ENCODE measurements at places on chromosomes 13 and 19.
A peak's percentile ranks its signal among the peaks of the same experiment; 100 is the strongest.

DNA sequence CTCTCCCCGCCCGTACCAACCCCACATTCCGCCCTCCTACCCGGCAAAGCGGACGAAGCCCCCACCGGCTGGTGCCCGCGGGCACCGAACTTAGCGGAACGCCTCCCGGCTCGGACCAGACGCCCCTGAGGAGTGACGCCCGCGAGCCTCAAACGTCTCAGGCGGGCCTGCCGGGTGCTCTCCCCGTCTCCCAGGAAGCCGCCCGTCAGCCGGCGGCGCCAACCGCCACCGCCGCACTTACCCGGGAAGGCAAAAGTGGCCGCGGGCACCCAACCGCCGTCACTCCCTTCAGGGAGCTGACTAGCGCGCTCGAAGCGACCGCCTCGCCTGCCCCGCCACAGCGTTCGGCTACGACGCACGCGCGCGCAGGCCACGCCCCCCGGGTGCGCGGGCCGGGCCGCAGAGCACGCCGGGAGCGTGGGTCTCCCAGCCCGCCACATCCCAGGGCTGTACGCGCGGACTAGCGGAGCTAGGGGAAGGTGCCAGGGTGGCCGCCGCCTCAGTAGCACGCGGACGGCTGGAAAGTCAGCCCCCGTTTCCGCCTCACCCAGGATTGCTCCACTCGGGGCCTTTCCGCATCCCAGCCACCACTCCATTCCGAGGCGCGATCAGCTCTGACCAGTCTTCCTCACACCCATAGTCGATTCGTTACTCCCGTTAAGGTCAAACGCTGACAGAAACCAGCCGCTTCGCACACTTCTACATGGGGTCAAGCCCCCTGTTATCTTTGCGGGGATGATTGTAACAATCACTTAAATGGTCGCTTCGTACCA lies at the start of gene TEX30:
Gene TEX30 (minus strand): TSS at position 346 of the 773 bp plus-strand sequence. CDS start 3,760 bp downstream, outside the sequence.
- peak; percentile 78 for DNase-seq

DNA sequence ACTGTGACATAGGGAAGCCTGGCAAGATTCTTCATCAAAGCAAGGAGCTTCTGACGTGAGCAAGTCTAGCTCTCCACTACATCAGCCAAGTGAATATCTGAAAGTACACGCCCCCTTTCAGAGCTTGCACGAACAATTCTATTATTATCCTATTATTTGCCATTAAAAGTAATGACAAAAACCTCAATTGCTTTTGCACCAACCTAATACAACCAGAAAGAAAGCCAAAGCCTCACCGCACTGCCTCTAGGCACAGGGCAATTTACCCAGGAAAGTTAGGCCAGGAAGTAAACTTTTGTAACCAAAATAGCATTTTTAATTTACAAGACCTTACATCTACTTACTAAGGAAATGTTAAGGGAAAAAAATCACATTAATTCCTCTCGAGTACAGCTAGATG lies 41.2 kb downstream of the LATS2 start:
- DNase-seq: no peak

DNA sequence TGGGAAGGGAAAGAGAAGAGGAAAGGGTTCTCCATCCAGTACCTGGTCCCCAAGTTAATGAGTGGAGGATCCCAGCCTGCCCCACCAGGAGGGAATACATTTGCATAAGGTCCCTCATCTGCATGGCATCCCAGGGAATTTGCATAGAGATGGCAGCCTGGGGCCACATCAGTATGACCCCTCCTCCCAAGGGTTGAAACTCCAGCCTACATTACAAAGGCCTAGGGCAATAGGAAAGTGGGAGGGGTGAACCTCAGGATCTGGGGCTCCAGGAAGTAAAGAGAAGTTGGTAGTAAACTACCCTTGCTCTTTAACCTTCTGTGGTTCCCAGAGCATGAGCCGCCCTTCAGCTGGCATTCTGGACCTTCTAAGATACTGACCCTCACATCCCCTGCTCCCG lies 6.8 kb upstream of the NECTIN2 start:
- DNase-seq: peak; percentile 36

- peak; percentile 42 for DNase-seq
Measured at GRCh38 chr13:113458253-113459065, 5.2 kb upstream of the ADPRHL1 start.

DNA sequence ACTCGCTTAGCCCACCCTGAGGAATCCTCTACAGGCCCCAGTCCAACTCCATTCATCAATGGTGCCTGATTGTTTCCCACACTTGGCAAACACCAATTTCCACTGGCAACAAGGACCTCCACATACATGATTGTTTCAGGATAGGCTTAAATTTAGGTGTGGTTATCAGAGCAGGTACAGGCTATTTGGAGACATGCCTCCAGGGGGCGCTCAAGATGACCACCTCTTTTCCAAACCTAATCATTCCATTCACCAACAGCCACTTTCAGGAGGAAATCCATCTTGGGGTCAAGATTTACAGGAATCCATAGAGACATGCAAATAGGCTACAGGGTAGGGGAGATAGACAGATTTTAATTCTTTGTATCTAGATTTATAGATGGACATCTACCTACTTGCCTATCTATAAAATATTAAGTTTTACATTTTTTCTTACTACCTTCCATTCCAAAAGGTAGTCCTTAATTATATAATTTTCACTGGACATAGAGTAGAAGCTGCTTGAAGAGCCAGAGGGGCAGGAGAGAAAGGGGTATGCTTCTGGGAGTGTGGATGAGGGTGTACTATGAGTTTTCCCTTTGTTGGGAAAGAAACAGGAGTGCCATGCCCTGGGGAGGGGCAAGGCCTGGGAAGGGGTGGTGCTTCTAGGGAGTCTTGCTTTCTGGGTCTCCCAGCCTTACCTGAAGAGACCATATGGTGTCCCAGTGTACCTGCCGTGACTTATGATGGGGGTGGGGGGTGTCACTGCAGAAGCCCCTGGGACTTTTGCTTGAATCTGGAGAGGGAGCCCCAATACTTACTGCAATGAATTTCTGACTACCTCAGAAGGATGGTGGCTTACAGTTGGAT lies 14.1 kb upstream of the PCDH8 start:
- peak; percentile 74 for DNase-seq

DNA sequence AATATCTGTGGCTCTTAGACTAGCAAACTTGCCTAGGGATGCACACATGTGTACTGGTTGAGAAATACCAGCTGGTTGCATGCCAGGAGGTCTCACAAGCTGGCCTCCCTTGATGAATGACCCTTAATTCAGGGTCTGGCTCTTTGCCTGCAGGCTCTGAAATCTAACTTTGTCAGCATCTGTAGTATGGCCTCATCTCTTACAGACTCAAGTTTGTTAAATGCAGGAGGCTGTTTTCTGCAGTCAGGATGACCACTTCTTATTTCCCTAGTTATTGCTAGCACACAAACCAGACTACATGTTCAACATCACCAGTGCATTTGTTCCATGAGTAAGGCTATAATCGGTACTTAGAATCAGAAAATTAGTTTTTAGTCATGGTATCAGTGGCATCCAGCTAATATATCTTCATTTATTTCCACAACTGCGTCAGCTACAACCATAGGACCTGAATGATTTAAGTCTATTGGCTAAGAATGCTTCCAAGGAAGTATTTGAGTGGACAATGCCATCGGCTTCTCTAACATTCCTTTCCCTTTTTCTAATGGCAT lies 23.3 kb upstream of the POSTN start:
- DNase-seq: no peak

- no peak for DNase-seq
Measured at GRCh38 chr19:30335306-30335886, 36.8 kb upstream of the ZNF536 start.

DNA sequence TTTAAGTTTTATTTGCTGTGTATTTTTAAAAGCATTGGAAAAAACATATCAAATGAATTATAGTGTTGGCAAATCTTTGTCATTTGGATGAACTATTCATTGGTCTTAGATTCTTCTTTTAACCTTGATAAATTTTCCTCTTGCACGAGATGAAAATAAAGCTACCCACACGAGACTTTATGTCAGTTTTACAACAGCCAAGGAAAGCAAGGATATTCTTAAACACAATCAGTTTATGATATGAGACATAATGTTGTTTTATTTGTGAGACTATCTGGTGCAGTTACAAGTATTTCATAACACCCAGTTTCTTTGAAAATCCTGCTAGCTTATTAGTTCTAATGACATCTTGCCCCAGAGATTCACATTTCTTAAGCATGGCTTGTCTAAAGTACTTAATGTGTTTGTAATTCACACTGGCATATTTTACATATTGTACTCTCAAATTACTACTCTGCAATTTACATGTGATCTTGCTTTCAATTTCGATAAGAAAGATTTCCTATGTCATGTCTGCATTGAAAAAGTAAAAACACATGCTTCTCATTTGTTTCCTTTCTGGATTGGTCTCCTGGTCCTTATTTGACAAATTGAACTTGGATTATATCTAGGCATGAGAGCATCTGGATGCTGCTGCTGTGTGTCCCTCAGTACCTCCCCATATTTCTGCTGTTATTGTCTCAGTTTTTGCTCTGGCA lies 955.5 kb upstream of the PCDH9 start:
- no peak for DNase-seq

DNA sequence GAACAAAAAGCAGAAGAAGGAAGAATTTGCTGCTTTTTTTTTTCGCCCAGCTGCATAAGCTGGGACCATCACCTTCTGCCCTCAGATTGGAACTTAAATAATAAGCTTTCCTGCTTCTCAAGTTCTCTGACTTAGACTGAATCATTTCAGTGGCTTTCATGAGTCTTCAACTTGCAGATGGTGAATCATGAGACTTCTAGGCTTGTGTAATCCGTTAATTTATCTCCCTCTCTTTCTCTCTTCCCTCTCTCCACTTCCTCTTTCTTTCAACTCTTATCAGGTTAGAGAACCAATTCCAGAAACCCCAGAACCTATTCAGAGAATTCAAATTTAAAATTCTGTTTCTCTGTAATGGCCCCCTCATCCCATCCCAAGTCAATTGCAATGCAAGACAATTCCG lies 1153.7 kb downstream of the PCDH9 start:
- no peak for DNase-seq

DNA sequence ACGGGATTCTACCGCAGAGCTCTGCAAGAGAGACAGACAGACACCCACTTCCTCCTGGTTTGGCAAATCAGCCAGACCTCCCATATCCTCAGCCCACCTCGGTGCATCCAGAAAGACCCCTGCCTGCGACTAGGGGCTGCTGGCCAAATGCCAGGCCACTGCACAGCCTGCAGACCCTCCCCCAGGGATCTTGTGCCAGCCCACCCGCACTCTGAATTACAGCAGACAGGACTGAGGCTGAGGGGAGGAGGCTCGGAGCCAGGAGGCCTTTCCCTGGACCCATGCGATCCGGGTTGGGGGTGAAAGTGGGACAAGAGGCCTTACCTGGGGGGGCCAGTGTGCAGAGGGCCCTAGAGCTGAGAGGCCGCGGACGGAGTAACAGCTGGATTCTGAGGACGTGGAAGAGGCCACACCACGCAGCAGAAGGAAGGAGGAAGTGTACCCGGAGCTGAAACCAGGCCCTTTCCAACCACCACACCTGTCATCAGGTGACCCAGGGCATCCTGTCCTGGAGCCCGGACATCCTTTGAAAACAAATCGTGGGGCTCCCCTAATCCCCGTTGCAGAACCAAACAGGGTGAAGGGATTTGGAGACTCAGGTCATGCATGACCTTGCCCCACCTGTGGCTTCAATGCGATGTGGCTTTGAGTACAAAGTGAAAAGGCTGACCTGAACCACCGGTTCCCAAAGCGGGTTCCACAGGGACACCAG lies 993 bp downstream of the FUT6 start:
- no peak for DNase-seq

DNA sequence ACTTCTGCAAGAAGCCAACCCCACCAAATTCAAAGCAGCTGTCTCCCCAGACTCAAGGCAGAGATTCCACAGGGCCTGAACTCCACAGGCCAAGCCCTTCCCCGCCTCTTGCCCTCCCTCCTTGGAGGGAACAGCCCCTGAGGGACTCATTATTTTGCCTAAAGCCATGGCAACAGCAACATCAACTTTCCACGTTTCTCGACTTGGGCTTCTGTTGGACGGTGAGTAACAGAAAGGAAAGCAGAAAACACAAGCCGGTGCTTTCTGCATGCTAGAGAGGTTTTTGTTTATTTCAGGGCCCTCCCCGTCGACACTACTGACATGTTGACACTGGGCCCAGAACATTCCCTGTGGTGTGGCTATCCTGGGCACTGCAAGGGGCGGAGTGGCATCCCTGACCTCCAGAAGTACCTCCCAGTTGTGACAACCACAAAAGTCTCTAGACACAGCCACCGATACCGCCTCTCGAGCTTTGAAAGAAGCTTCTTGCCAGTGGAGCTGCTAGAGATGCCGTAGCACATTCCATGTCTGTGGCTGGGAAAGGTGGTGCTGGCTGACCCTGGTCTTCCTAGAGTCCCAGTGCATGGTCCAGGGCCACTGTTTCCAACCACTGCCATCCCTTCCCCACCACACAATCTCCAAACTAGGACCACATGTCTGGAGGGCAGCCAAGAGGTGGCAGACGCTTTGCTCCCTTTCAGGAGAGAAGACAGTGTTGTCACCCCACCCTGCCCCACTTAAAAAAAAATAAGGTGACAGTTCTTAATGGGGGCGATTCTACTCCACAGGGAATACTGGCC lies 12.8 kb downstream of the CAPS start:
- no peak for DNase-seq

DNA sequence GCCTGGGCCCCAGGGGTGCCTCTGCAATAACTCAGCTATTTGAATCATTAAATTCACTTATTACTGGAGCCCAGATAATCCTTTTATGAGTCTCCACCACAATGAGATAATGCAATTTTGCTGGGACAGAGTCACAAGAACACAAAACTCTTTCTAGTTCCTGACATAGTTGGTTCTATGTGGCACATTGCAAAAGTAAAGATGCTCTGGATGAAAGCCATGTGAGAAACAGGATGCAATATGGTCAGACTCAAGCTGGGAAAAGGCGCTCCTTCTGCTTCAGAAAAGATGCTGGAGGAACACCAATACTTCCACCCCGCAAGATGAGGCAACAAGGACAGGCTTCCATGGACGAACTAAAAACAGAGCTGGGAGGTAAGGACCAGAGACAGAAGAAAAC lies 5.7 kb downstream of the ANKRD27 start:
- no peak for DNase-seq

DNA sequence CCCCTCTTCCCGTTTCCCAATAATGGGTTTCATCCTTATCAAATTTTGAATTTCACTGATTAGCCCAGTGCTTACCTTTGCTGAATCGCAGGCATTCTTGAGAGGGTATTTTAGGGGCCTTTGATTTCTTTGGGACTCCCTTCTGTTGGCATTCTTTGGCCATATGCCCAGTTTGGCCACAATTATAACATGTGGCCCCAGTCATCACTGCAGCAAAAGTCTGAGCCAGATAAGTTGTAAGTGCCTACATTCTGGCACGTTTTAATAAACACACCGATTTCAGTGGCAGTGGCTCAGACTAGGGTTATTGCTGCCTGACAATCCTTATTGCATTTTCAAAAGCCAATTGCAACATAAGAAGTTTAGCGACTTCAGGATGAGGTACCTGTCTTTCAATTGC lies 41.4 kb downstream of the ZNF726 start:
- no peak for DNase-seq

GRCh38 chr13:108700422-108701170 lies 71.2 kb downstream of the MYO16 start:
- DNase-seq: no peak

GRCh38 chr19:51571599-51571998 lies 516 bp downstream of the ZNF175 start:
- no peak for DNase-seq
